ENCODE measurements at places on chromosomes 11 and 22.

DNA sequence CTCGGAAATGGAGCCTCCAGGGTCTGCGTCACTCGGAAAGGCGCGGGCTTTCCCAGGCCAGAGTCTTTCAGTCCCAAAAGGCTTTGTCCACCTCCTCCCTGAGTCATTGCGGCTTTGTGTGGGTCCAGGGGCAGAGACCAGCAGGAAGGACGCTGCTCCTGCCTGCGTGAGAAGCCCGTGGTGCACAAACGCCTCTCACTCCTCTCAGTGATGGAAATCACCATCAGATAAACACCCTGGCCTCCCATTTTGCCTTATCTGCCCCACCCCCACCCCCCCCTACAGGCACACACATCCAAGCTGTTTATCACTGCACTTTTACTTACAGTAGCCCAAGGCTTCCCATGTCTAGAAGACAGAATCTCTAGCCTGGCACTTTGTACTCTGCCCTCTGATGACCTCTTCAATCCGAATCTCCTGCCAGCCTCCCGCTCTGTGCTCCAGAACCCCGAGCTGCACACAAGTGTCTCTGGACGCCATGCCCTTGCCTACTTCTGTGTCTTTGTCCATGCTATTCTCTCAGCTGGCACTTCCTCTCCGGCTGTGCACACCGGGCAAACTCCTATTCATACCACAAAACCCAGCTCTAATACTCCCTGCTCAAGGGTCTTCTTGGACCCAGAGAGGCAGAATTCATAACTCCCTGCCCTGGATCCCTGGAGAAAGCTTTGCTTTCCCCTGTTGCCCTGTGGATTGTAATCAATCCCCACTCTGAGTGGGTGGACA, 954.6 kb downstream of the TBC1D22A start:
- no peak for DNase-seq

GRCh38 chr11:99766811-99767210, 746.1 kb downstream of the CNTN5 start:
- DNase-seq = no peak

DNA sequence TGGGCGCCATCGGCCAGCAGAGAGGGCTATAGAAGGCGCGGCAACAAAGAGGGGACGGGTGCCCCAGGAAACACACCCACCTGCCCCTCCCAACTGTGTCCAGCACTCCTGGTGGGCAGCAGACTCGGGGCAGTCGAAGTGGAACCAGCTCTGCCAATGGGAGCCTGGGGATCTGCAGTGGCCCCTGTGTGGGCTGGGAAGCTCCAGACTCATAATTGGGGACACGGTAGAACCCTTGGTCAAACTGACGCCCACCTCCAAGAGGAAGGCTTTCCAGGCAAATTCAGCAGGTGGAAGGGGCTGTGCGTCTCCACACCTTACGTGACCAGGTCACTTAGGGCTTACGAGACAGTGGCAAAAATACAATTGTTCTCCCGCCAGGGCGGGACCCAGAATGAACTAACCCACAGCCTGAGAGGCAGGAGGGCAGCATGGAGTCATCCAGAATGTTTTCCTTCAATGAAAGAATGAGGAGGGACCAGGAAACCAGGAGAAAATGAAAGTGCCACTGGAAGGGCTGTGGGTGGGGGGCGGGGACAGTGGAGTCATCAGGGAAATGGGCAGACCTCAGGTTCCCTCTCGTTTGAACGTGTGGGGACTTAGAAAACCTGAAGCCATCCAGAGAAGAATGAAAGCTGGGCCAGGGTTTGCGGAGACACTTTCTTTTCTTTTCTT, 53.2 kb upstream of the SHANK2 start:
- no peak for DNase-seq

GRCh38 chr11:69444381-69445130, 36.9 kb upstream of the LINC01488 start:
- no peak for DNase-seq

- DNase-seq = no peak
These were observed 8.8 kb downstream of the LAYN start for GRCh38 chr11:111549196-111549868.

- DNase-seq = no peak
These were observed 512.2 kb upstream of the ARHGAP42 start for GRCh38 chr11:100174881-100175280.

DNA sequence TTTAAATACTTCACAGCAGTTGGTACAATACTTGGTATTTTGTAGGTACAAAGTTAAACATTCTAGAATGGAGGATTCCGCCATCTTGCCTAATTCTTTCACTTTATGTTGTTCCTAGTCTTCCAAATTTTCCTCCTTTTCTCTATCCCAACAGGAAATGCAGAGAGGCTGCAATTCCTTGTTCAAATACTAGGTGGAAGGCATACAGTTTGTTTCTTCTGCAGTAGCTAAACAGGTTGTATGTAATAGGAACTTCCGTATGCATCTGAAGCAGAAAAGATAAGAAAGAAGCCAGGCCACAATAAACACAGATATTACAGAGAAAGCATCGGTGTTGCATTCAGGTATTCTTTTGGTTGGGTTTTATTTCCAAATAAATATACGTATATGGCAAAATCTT, 186.4 kb upstream of the MTMR2 start:
- no peak for DNase-seq

GRCh38 chr11:64048042-64048854, 12.5 kb downstream of the FLRT1 start:
- no peak for DNase-seq

DNA sequence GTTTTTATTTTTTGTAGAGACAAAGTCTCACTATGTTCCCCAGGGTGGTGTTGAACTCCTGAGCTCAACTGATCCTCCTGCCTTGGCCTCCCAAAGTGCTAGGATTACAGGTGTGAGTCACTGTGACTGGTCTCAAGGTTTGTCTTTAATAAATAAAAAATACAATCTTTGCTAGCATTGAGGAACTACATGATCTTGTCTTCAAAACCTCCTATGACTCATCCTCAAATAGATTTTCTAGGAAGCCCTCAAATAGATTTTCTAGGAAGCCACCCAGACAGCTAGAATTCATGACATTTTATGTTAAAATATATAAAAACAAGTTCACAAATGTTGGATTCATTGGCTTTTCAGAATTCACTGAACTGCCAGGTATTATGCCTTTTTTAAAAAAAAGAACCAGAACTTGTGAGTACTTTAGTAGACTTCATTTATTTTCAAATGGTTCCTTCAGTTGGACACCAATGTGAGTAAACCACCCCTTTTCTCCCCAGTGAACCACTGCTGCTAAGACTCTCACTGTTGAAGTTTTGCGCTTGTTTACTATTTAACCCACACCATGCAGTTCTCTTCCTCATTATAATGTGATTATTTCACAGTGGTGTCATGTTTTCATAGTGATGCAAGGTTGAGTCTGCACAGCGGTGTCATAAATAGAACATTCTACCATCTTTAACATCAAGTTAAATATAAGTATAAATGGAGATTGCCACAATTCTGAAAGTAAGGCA, 303.9 kb downstream of the CASP12 start:
- DNase-seq = no peak

GRCh38 chr11:8040261-8040920, 40.6 kb upstream of the TUB start:
- no peak for DNase-seq

DNA sequence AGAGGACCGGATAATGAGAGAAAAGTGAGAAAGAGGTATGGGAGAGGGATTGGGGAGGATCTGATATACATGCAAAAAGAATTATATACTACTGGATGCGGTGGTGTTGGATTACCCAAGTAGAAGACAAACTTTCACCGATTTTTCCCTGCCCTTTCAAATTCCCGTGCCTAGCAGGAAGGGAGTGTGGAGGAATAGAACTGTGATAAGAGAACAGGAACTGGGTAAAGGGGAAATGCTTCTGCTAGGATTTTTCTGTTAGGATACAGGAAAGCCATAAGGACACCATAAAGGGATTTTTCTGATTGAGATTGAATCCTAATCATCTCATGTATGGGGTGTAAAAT, 480 bp upstream of the MTMR2 start:
- DNase-seq = peak; percentile 33

DNA sequence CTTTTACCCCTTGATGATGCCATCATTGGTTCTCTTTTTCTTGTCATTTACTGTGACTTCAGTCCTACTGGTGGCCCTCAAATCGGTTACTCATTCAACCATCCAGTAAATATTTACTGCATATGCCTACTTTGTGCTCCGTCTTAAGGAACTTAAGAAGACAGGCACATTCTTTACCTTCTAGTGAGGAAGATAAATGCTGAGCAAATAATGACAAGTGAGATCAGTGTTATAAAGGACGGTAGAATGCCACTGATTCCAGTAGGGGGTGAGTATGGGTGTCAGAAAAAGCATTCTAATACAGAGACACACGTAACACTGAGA, 1.6 kb downstream of the ANKRD42 start:
- DNase-seq = no peak

DNA sequence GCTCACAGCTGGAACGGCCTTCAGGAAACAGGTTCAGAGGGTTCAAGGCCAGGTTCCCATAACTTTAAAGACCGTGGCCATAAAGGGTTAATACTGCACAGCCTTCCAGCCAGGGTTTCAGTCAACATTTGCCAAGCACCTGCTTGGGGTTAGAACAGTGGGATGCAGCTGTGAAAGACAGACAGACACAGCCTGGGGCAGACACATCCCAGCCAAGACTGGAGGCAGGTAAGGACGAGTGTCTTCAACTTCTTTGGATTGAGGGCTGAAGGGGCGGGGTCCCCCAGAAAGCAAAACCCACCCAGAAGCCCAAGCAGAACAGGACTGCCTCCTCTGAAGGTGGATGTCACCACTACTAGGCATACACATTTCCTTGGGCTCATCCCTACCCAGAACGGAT, 14.3 kb downstream of the ARFGAP2 start:
- no peak for DNase-seq

GRCh38 chr22:44730490-44731356, 21.7 kb upstream of the ARHGAP8 start:
- DNase-seq = no peak

DNA sequence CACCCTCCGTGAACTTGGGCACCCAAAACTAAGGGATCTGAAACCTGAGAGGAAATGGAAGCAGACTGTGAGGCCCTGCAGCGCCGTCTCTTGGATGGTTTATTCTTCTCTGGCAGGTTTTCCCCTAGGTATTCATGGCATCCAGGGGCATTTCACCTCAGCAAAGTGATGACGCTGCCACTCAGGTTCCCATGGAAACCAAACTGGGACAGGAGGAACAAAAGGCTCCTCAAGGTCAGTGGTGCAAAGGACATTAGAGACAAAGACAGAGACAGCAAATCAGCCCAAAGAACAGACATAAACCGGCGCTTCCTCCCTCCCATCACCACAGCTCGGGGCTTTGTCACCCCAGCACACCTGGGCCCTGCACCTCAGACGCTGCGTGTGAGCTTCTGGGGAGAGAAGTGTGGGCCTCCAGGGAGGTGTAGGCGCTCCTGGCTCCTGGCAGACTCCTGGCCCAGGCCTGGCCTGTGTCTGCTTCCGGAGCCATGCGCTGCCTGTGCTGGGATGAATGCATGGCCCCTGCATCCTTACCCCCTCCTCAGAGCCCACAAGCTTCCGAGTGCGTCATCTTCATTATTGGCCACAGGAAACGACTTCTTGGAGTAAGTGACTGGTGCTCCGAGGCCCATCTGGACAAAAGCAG, 5.9 kb downstream of the TP53AIP1 start:
- no peak for DNase-seq

GRCh38 chr11:78770931-78771330, 196.3 kb upstream of the NARS2 start:
- no peak for DNase-seq

GRCh38 chr11:46302866-46303265, 25.4 kb downstream of the CREB3L1 start:
- DNase-seq = no peak

DNA sequence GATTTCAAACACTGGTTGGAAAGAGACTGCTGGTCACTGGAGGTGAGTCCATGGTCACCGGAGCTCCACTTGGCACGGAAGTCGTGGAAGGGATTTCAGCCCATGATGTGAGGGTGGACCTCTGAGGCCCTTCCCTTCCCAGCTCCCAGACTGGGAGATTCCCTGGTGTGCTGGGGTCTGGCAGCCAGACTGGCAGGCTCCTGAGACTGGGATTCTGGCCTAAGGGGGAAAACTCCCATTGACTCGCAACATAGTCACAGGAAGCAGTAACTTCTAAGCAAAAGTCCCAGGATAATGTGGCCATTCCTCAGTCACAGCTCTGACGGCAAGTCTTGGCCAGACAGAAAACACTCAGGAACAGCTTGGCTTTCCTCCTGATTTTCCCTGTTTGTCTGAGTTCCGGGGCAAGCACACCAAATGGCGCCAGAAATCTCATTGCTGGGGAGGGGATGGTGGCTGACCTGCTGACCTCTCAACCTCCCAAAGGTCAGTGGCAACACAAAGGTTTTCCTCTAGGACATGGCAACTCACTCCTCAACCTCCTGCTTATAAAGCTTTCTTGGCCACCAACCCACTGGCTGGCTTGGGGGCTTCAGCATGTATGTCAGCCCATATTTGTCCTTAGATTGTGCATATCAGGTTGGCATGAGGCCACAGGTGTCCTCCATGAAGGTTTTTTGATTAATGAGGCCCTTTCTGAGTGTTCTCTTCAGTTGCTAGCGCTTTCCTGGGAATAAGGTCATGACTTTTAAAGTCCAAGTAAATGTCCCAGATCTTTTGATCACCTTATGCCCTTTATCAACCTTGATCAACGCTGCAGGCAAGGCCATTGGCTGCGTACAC, 99.5 kb downstream of the CCDC81 start:
- no peak for DNase-seq

DNA sequence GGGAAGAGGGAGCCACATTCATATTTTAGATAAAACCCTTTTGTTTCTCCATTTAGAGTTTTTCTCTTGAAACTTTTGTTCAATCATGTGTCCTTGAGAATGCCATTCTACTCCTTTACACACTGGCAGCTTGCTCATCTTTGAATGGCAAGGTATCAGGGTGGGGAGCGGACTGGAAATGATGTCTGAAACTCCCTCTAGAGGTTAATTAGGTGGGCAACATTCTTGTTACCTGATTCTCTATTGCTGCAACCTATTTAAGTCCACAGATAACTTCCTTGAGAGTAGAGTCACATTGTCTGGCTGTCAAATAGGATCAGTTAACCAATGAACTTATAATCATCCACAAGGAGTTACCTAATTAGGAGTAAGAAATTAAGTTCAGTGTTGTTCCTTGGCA, 533.6 kb upstream of the API5 start:
- DNase-seq = no peak

GRCh38 chr11:2763984-2764383, 64.2 kb upstream of the KCNQ1OT1 start:
- no peak for DNase-seq

- DNase-seq = peak; percentile 7
These were observed 468 bp downstream of the DDIAS start for GRCh38 chr11:82901922-82902485.

GRCh38 chr11:86156397-86156955, 87.6 kb upstream of the PICALM start:
- DNase-seq = no peak

DNA sequence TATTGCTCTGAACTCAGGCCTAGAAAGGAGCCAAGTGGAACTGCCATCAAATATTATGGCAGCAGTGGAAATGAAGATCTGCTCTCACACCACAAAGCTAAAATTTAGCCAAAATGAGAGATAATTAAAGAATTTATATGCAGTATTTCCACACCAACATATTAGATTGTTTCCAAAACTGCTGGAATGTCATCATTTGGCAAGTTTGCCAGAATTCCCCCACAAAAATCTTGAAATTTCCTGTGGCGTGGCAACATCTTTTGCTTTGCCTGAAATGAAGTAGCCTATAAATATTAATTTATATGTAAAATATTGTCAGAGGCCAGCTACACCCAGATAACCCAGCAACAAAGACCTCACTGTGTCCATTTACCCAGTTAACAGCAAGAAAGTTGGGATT, 13.8 kb downstream of the C11orf71 start:
- DNase-seq = no peak

GRCh38 chr22:38861170-38861876, 10.7 kb downstream of the CBX6 start:
- DNase-seq = no peak

Data from HS-27A (cell line).